Naive thymus-derived CD8-positive, alpha-beta T cell (primary cell): ENCODE measurements at places on chromosomes 2 and 18.
A peak's percentile ranks its signal among the peaks of the same experiment; 100 is the strongest.

DNA sequence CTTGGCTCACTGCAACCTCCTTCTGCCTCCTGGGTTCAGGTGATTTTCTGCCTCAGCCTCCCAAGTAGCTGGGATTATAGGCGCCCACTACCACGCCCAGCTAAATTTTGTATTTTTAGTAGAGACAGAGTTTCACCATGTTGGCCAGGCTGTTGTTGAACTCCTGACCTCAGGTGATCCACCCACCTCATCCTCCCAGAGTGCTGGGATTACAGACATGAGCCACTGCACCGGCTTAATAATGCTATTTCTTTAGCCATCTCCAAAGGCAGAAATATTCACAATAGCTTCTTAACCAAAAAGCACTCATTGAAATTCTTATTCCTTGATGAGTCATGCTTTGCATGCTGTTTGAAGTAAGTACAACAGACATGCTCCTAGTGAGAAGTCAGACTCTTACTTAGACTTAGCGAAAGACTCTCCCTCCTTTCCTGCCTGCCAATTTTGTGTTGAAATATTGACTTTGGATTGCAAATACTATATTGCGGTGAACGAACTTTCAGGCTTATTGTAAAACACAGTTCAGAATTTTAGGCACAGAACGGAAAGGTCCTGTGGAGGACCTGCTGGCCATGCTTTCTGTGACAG is 4.4 kb downstream of the ACTR3 start:
- no peak for DNase-seq

- no peak for DNase-seq
Observed at GRCh38 chr18:76897257-76897656, 74.9 kb downstream of the ZNF236 start.

DNA sequence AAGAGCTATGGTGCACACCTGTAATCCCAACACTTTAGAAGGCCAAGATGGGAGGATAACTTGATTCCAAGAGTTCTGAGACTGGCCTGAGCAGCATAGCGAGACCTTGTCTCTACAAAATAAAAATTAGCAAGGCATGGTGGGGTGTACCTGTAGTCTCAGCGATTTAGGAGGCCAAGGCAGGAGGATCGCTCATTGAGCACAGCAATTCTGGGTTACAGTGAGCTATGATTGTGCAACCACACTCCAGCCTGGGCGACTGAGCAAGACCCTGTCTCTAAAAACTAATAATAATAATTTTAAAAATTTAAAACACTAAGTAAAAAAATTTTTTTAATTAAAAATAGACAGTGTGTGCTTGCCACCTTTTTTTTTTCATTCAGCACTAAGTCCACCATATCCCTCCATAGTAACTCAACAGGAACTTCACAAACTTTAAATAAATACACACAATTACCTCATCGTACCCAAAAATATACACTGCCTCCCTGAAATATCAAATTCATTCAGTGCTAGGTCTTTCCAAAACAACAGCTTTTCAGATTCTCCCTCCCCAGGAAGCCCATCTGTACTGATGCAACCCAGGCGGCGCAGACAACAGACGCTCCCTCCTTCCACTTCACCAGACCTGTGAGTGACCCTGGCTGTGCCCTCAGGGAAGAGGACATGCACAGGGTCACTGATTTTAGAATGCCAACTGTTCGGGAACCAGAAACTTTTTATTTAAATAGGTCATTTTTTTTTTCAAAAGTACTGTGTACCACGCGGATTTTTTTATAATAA is 29.6 kb downstream of the FAM168B start:
- DNase-seq: no peak

DNA sequence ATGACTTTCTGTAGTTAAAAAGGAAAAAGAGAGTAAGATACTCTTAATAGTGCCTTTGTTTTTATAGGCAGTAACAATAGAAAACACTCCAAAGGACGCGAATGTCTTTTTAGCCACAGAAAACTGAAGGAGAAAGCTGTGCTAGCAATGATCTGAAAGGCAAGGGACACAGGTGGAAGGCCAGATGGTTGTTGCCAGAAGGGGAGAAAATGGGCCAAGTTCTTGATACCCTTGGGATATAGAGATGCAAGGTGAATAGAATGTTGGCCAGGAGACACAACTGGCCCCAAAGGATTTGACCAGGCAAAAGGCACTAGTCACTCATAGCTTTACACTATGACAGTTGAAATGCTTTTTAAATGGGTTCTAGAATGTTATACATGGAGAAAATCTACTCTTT is 180.0 kb downstream of the NRXN1 start:
- no peak for DNase-seq

- no peak for DNase-seq
Observed at GRCh38 chr2:148102641-148103040, 81.8 kb downstream of the MBD5 start.

GRCh38 chr2:172426635-172427255 is 641 bp upstream of the ITGA6 start:
- DNase-seq: no peak

DNA sequence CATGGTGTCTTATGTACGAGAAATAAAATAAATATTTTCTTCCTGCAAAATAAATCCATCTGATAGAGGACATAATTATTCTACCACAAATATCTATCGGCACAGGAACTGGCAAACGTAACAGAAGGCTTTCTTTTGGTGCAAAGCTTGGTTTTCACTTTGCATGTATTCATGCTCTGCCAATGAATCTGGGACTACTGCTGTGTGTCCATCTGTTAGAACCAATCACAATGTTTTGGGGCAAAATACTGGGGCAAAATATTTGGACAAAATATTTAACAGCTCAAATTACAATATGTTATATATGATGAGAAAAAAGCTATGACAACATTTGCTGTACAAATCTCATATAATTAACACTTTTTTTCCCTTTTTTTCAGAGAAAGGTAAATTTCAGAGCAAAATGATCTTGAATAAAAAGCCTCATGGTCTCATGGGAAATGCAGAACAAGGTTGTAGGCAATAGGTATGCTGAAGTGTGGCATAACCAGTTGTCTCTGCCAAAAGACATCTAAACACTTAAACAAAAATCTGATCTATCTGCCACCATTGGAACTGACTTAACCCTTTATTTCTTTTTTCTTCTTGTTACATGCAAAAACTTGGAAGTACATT is 923.2 kb downstream of the CPS1 start:
- no peak for DNase-seq

DNA sequence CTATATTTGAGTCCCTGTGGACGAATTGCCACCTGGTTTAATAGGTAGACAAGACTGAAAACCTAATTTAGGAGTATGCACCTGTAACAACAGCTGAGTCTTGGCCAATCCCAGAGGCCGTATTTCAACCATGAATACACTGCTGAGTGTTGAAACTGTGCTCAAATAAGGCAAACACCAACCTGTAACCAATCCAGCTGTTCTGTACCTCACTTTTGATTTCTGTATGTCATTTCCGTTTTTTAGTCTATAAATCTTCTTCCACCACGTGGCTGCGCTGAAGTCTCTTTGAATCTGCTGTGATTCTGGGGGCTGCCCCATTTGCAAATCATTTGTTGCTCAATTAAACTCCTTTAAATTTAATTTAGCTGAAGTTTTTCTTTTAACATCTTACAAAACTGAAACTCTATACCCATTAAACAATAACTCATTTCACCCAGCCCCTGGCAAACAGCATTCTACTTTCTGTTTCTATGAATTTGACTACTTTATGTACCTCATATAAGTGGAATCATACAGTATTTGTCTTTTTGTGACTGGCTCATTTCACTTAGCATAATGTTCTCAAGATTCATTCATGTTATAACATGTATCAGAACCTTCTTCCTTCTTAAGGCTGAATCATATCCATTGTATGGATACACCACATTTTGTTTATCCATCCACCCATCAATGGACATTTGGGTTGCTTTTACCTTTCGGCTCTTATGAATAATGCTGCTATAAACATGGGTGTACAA is 7.5 kb upstream of the YPEL5 start:
- DNase-seq: peak; percentile 73

DNA sequence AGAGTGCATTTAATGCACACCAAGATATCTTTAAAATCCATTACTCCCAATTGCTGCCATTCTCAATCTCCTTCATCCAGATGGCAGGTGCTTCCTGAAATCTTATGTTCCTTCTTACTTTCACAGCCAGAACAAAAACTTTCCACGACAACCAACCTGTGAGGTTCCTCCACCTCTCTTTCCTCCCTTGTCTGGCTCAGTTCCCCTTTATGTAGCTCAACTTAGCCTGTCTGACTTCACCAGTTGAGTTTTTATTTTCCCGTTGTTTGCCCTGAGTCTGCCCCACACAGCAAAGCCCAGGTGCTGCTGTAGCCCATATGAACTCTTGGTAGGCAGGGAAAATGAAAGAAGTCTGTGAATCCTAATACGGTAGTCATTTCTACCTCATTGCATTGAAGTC is 112.5 kb downstream of the MREG start:
- no peak for DNase-seq

GRCh38 chr2:143029141-143029540 is 100.1 kb upstream of the ARHGAP15 start:
- no peak for DNase-seq

GRCh38 chr18:66013969-66014368 is 263.2 kb downstream of the CDH7 start:
- DNase-seq: no peak

DNA sequence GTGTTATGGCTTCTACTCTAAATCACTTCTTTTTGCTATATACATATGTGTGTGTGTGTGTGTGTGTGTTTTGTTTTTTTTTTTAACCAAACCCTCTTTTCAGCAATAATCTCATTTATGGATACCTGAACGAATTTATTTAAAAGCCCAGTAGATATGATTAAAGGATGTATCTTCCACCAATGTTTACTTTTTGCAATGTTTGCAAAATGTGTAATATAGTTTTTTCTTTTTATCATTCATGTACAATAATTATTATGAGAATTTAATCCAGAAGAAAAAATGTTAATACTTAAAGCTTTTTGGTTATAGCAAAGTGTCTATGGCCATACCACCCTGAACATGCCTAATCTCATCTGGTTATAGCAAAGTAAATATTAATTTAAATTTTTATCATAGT is 1.6 kb upstream of the CNDP2 start:
- DNase-seq: no peak

DNA sequence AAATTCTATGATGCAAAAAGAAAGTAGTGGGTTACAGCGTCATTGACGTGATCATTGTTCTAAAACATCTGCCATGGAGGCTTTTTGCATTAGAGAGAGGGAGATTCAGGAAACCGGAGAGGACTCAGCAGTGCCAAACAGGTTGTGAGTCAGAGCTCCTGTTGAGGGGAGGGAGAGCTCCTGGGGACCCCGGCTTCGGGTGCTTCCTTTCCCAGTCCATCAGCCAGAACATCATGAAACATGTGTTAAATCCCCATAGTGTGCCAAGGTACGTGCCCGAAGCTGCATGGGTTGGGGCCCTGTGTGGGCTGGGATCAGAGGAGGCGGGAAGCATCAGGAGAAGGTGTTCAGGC is 791 bp upstream of the CYRIA start:
- DNase-seq: peak; percentile 5

DNA sequence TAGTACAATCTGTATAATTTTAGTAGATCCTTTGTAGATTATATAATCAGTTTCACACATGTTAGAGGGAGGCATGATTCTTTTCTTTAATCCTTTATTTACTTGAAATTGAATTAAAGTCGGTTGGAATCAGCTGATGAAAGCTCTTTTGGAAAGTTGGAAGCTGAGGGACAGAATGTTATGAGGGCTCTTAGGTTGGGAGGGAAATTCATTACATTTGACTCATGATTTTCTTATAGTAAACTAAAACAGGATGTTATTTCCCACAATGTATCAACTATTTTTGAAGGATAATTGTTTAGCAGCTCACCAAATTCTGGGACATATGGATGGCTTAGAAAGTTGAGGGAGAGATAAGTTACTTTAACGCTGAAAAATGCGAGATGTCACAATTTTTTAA is 52.7 kb upstream of the TMEFF2 start:
- no peak for DNase-seq

DNA sequence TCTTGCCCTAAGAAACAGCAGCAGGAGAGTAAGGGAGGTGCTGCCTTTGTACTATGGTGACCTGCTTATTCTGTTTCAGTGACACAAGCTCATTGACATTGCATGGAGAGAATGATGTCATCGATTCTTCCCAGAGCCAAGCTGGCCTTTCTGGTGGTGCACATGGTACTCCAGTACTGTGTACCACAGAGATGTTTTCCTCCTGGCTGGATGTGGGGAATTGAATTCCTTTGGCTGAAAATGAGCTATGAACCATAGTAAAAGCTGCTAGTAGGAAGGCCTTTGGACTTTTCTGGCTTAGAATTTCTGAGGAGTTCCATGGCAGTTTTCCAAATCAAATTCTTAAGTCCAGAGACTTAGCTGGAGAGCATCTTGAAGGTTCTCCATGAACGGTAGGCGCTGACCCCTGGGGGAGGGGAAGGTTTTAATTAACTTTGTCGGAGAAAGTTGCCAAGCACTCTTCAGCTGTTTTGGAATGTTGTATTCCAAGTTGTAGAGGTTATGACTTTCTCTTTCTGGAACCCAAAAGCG is 17.1 kb upstream of the B3GNT2 start:
- no peak for DNase-seq

DNA sequence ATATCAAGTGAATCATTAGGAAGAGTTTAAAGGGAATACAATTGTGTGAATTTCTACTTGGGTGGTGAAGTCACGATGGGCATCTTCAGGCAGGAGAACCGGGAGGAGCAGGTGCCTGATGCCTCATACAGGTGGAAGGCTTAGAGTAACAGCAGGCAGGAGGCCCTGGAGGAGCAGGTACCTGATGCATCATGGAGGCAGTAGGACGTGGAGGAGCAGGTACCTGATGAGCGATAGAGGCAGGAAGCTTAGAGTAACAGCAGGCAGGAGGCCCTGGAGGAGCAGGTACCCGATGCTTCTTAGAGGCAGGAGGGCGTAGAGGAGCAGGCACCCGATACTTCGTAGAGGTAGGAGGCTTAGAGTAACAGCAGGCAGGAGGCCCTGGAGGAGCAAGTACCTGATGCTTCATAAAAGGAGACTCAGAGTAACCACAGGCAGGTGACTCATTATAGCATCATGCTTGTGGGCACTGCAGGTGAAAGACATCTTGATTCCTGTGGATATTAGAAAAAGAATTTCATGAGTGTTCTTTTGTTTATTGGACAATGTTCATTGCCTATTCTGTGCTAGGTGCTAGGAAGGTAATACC is 133.9 kb downstream of the ATP9B start:
- no peak for DNase-seq

DNA sequence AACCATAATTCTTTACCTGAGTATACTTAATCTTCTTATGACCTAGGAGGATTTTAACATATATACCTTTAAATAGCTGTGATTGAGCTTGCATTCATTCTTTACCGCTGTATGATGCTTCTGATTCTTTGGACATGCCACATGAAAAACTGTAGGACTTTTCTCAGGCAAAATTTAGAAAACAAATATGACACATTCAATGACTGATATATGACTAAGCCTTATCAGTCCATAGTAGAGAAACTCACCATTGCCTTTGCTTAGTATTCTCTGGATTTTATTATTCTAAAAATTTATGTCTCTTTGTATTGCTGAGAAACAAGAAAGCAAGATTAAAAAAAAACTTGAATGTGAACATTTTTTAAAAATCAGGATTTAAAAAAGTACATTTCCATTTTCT is 3.7 kb downstream of the FAM171B start:
- no peak for DNase-seq

- no peak for DNase-seq
Observed at GRCh38 chr2:109046925-109047508, 58.0 kb upstream of the EDAR start.

- no peak for DNase-seq
Observed at GRCh38 chr2:199955007-199955338, 318 bp downstream of the TYW5 start.

- DNase-seq: no peak
Observed at GRCh38 chr2:229267080-229267479, 4.0 kb downstream of the PID1 start.

GRCh38 chr2:240564561-240565332 is 3.5 kb upstream of the RNPEPL1 start:
- DNase-seq: no peak
